ENCODE measurements at places on chromosomes 5 and 9.

DNA sequence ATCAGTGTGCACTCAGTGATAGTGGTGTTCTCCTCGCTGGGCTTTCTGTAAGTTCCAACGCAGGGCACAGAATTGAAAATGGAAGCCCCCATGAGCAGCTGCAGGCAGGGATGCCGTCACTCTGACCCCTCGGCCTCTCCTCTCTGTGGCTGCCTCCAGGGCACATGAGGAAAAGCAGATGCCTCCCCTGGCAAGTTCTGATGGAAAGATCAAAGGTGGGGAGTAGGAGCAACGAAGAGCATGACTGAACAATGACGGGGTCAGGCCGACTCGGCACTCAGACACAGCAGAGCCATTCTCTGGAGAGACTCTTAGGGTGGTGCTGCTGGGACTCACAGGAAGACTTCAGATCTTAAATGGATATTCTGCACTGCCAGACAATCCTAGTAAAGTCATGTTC is 65.6 kb upstream of the CKMT2 start:
- DNase-seq, result no peak

DNA sequence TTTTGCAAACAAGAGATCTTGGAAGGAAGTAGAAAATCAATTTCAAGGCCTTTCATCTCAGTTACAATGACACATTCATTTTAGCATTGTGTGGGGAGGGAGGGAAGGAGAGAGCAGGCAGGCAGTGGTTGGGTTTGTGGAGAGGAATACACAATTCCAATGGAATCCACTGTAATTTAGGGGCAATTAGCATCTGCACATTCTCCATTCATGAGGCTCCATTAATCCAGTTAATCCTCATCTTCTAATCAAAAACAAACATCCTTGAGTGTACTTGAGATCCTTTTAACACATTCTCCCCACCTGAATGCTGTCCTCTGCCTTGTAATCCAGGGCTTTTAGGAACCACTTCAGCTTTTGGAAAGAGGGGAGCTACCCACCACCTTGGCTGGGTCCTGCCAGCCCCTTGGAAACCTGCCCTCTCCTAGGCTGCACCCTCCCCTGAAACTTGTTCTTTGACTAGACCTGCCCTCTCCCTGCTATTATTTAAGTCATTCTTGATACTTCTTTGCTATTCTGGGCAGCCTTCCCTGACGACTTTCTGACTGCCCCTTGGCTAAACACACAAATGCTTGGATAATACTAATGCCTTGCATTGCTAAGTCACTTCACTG is 271.2 kb downstream of the SLIT3 start:
- no peak for DNase-seq

DNA sequence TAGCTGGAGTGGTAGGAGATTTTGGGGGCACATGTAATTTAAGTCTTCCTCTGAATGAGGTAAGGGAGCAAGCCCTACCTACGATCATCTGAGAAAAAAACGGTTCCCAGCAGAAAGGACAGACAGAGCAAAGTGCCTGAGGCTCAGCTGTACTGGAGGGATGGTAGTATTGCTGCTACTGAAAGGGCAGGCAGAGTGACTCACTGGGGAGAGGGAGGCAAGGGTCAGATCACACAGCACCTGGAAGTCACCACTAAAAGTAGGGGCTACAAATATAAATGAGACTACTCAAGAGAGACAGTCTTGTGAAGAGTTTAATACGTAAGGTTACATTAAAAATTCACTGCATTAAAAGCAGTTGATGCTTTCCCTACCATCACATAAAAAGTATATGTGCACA is 75.9 kb downstream of the NFIB start:
- DNase-seq, result no peak

DNA sequence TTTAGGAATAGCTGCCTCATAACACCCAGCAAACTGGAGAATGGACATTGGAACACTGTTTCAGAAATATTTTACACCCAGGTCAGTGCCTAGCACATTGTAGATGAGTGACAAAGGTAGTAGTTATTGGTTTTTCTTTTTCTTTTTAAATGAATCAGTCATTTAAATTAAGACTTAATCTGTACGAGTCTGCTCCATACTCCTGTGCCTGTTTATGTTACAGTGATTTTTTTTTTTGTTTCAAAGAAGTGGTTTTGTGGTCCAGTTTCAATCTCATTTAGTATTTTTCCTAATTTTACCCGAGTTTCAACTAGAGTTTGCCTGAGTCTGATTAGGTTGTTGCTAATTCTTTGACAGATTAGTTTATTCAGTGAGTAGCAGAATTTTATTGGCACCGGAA is 16.2 kb downstream of the LMNB1 start:
- no peak for DNase-seq

- no peak for DNase-seq
Measured at GRCh38 chr5:125926172-125926571, 497.0 kb upstream of the GRAMD2B start.

Measured in brain pericyte (primary cell).